ENCODE measurements at places on chromosomes 5 and 9.
A peak's percentile ranks its signal among the peaks of the same experiment; 100 is the strongest.

DNA sequence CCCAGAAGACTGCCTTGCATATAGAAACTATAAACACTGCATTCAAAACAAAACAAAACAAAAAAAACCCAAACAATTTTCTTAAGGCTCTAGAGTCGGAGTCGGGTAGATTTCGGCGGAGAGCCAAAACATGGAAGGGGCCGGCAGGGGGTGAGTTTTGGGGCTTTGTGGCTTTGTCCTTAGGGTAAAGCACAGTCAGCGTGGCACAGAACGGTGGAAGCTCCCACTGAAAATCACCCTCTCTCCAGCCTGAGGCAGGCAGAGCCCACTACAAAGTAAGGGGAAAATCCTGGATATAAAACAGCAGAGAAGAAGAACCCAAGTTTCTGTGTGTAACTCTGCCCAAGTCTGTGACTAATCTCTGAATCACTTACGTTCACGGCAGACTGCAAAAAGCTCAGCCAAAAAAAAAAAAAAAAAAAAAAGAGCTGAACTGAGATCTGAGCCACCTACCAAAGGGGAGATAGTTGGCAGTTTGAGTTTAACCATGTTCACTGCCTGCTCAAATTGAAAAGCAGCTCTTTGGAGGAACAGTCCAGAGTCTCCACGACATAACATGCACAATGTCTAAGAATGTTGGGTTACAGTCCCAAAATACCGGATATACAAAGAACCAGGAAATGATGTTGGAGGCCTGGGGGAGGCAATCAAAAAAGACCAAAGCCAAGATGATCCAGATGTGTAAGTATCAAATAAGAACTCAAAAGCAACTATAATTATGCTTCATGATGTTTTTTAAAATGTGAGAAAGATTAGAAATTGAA, 26.6 kb upstream of the OR2K2 start:
- DNase-seq: no peak

DNA sequence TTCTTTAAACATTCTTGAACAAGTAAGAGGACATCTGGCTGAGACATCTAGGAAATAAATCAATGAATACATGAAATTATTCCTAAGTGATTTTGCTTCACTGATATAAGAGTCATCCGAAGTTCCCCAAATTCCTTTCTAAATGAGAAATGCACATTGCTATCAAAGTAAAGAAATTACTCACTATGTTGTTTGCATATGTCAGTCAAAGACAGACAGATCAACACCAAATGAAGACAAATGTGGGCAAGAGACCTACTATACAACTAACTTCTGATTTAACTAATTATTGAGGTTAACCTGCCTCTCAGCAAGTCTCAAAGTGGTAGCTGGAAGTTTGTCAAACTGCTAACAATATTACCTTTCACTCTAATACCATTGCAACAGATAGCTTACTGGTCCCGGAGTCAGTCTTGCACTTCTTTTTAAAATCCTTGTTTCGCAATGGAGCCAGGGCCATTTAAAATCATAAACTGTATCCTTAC, 13.2 kb downstream of the TUT7 start:
- no peak for DNase-seq

DNA sequence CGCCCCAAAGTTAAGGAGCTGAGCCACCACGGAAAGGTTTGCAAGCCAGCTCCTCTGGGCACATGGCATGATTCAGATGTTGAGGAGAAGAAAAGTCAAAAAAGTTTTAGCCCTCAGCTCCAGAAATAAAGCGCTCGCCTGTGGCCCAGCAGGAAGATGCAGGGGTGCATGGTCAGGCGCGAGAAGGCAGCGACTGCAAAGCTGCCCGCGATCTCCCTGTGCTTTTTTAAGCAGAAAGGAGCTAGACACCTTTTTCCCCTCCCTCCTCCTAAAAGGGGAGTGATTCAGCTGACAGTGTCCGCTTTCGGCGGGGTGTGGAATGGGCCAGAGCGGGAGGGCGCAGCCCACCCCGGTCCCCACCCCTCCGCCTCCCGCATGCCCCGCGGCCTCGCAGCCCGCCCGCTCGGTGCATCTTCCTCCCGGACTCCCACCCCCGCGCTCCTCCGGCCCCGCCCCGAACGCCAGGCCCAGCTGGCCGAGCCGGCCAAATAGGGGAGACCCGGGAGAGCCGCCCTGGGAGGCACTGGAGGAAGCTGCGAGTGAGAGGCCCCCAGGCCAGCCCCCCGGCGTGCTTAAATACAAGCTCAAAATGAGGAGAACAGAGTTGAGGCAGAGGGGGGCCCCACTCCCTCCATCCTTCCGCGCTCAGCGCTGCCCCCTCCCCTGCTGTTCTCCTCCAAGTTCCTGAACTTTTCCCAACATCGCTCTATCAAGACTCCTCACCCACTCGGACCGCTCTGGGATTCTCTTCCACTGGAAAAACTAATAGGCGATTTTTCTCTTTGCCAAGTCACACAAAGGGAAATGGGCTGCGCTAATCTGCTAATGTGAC, at the start of gene ADAMTS12:
Gene ADAMTS12, minus strand, starts transcription at position 203 of the 832 bp plus-strand sequence. Its CDS starts 134 bp downstream, at position 69.
- DNase-seq: no peak

GRCh38 chr9:70291446-70291845, 32.7 kb downstream of the SMC5 start:
- no peak for DNase-seq

DNA sequence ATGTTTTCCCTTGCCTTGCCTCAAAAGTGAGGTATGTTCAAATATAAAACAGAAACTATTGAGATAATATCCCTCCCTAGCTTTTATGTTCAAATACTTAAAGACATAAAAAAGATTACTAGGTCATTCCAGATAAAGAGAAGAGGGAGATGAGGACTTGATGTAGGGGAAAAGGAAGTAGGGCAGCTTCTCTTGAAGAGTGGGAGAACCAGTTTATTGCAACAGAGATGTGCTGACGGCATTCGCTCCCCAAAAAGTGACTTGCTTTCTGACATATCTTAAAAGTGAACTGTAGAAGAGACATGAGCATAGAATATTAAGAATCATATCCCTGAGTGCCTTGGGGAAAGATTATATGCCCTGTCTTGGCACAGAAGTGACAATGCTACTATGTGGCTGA, 330.2 kb upstream of the NREP start:
- DNase-seq: no peak

GRCh38 chr5:125992050-125992449, 431.2 kb upstream of the GRAMD2B start:
- DNase-seq: no peak

DNA sequence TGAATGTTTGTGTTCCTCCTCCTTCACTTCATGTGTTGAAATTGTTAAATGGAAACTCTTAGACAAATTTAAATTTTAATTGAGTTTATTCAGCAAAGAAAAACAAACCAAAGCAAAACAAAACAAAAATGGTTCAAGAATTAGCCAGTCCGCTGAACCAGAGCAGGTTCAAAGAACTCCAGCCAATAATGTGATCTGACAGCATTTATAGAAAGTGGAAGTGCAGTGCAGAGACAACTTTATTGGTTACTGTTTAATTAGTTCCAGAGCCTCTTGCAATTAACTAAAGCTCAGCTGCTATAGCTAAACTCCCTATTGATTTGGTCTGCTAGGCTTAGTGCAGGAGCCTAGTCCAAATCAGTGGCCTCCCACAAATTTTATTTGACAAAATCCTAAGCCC, 132.9 kb downstream of the RNF180 start:
- no peak for DNase-seq

DNA sequence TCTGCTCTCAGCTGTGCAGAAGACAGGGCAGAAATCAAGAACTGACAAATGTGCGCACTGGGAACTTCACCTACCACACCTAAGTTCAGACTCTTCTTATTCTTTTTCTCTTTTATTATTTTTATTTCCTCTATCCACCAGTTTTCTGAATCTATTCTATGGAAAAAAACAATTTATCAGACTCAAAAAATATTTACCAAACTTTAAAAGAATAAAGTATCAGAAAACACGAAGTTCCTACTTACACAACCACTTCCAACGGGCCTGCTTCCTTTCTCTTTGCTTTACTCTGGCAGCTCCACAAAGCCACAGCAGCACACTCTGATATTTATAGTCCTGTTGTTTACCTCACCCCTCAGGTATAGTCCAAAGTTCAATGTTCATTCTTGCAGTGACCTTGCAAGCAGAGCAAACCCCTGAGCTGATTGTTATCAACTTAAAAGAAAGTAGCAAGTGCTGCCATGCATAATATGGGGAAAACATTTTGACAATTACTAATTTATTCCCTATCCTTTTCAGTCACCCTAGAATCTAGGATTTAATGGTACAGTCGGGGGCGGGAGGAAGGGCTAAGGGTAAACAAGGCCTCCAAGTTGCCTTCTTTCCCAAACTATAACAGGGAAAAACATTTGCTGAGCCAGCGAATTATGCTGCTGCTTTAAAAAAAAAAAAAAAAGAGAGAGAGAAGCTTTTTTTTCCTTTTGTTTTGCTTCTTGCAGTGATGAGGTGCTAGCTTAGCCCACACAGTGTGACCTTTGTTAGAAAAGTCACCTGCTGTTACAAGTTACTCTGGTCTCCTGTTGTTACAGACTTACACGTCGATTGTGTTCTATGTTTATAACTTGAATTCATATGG, at the start of gene SELENOP:
Gene SELENOP, minus strand, starts transcription at position 302 of the 856 bp plus-strand sequence. CDS start 3,539 bp downstream, outside the sequence.
- DNase-seq: peak; percentile 47

GRCh38 chr9:83724436-83724835, 16.7 kb upstream of the UBQLN1 start:
- DNase-seq: no peak

DNA sequence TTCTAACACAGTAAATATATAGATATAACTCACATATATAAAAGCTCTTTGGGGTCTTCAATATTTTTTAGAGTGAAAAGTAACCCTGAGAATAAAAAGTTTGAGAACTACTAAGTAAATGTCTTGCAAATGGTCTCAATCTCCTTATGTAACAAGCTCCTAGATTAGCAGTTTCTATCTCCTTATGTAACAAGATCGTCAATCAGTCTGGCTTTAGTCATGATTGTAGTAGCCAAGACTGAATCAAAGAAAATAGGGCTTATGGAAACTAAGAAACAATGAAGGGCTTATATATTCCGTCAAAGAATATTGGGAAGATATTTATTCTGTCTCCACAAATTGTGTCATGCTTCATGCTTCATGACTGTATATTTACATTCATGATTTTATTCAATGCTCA, 22.4 kb upstream of the FREM1 start:
- DNase-seq: no peak

DNA sequence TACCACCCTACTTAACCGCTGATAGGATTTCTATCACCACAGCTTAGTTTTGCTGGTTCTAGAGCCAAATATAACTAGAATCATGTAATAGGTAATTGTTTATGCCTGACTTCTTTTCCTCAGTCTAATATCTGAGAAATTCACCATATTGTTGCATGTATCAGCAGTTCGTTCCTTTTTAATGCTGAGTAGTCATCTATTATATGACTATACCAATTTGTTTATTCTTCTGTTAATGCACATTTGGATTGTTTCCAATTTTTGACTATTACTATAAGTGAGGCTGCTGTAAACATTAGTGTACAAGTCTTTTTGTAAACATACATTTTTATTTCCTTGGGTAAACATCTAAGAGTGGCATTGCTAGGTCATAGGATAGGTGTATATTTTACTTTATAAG, 25.9 kb downstream of the CSNK1G3 start:
- DNase-seq: no peak

DNA sequence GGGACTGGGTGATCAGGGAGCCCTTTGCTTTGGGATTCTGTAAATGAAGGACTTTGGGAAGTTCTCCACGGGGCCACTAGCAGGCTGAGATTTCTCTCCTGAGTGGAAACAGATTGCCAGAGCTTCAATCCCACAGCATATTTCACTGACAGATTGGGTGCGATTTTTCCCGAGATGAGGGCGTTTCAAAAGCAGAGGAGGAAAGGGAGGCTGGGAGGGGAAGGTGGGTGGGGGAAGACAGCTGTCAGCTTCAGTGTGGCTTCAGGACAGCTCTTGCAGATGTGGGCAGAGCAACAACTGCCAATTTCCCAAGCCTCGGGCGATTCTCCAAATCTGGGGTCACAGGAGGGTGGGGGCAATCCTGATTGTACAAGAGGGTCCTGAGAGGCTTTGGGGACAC, 258.5 kb upstream of the ADRA1B start:
- no peak for DNase-seq

- no peak for DNase-seq
Observed at GRCh38 chr9:137421838-137422603, 941 bp downstream of the EXD3 start.

DNA sequence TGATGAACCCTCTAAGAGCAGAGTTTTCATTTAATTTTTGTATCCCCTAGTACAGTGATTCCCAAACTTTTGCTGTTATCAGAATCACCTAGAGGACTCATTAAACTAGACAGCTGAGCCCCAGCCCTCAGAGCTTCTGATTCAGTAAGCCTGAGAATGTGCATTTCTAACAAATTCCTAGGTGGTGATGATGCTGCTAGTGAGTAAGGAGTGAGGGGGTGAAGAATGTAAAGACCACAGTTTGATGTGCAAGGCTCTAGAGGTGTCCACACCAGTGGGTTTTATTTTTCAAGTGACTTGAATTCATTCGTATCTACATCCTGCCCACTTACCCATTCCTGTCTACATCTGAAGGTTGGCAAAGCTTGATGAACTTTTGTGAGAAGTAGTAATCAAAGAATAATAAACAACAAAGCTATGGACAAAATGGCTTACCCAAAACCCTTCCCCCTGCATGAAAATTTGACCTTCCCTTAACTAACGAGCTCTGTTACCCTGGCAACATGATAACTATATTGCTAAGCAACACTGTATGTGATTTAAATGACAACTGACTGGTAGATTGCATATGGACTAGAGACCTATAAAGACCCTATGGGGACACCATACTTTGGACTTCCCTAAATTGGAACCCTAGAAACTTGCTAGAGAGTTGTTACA, 35.2 kb downstream of the DTWD2 start:
- no peak for DNase-seq

- no peak for DNase-seq
Observed at GRCh38 chr5:148425808-148426207, 42.0 kb downstream of the FBXO38 start.

DNA sequence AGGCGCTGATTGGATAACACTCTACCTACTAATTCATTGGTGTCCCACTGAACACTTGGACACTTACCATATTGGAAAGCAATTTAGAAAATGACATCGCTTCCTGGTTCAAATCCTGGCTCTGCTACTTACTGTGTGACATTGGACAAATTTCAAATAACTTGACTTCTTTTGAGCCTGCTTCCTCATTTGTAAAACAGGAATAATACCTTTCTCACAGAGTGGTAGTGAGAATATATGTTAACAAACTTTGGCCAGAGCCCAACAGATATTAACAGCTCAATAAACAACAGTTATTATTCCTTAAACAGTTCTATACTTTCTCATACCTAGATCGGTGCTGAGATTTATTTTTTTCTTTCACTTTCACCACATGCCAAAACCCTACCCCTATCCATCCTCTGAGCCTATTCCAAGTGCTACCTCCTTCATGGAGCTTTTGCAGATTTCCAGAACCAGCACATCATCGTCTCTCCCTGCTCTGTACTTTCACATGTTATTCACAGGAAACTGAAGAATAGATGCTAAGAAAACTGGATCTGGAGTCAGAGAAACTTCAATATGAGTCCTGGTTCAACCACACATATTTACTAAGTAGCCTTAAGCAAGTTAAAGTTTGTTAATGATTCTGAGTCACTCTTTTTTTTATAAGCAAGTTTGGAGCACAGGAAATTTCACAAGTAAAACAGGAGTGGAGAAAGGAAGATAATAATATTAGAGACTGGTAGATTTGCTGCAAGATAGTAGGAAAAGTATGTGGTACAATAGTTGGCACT, 92.3 kb downstream of the STRBP start:
- no peak for DNase-seq

GRCh38 chr9:123637606-123637944, 281.6 kb downstream of the CRB2 start:
- no peak for DNase-seq
